ENCODE measurements at places on chromosomes 7 and 10. TPM values are rescaled to one million over a fixed set of nuclear protein-coding genes. Genes with fewer than 3 reads are reported as not detected.
A peak's percentile ranks its signal among the peaks of the same experiment; 100 is the strongest.

The ENO4 gene
- total RNA-seq, result not detected

- H3K4me3 ChIP-seq, result no peak overlapping the region
- H3K27ac ChIP-seq, result no peak overlapping the region
- no peaks in the 10 kb centered on the region for H3K4me1 ChIP-seq
- no peaks in the 10 kb centered on the region for H3K27me3 ChIP-seq
- DNase-seq, result no peak
These were observed 41.0 kb upstream of the SLC29A3 start for GRCh38 chr10:71277914-71278665.

DNA sequence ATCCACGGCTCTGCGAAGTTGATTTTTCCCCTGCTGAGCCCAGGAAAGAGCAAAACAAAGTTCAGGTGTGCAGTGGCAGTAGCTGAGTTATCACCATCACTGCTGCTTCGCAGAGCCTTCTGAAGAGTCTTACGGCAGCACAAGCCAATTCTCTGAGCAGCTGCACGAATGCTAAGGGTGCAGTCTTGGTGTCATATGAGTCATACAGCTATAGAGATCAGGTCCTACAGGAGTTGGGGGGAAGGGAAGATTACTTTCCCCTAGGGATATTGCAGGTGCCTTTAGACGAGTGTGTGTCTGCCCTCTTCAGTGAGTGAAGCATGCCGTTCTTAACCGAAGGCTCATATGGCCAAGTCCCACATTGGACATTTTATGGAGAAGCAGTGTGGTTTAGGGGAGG, 227.8 kb downstream of the CELF2 start:
- H3K4me3 ChIP-seq, result no peak overlapping the region
- no peak overlapping the region for H3K27ac ChIP-seq
- H3K36me3 ChIP-seq, result peaks cover 43% of the 10 kb centered on the region
- no peak for DNase-seq

DNA sequence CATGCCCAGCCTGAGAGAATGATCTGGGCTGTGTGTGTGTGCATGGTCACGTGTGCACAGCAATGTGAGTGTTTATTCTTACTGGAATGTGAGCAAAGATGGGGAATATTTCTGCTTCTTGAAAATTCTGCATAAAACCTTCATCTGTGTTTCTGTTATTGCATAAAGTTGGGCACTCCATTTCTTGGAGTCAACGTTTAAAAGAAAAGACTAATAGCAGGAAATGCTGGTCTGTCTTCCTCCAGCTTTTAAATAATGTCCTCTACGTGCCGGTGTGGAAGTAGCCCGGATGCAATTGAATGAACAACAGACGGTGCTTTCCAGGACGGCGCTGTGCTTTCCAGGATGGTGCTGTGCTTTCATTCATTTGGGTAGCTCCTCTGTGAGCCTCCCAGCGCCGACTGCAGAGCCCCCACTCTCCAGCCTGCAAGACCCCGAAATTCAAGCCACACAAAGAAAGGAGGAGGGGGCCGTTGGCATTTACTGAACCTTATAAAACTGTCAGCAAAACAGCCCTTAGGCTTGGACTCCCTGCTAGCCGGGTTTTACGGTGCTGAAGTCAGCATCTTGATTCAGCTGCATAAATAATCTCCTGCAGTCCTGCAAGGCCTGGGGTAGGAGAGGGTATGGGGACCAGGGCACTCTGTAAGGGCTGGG, 158.2 kb upstream of the PRKCQ start:
- H3K27me3 ChIP-seq, result peaks cover 21% of the 10 kb centered on the region
- DNase-seq, result no peak
- peaks cover 4% of the 10 kb centered on the region for H3K4me1 ChIP-seq

The EBF3 gene
- total RNA-seq, result not detected

The KCNH2 gene
- total RNA-seq, result 0.41 TPM

DNA sequence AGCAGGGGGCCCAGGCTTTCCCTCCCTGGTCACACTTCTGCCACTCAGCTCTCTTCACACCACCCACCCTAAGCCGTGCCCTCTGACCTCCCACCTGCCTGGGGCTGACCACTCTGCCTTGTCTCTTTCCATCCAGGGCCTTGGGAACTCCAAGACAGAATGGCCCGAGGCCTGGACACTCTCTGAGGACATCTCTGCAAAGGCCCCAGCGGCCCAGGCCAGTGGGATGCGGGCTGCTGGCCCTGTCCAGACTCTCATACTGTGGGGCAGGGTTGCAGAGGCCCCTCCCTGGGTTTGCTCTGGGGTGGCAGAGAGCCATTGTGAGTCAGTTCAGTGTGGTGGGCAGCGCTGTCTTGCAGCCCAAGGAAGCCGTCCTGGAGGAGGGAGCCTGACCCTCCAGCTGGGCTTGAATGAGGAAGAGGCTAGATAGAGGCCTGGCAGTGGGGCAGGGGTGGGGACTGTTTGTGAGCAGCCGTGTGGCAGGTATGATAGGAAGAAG, 39.9 kb upstream of the RABGEF1 start:
- H3K36me3 ChIP-seq, result no peaks in the 10 kb centered on the region
- no peak for DNase-seq
- no peaks in the 10 kb centered on the region for H3K27me3 ChIP-seq
- no peak overlapping the region for H3K27ac ChIP-seq

The WIPF3 gene
- total RNA-seq, result not detected

The CTNNA3 gene
- total RNA-seq, result not detected

The TRIM50 gene
- not detected for total RNA-seq

- H3K4me1 ChIP-seq, result no peaks in the 10 kb centered on the region
- H3K4me3 ChIP-seq, result no peak overlapping the region
- no peak overlapping the region for H3K27ac ChIP-seq
- no peaks in the 10 kb centered on the region for H3K27me3 ChIP-seq
- no peaks in the 10 kb centered on the region for H3K36me3 ChIP-seq
These were observed 698.2 kb upstream of the AUTS2 start for GRCh38 chr7:68900096-68900495.

The ATP6V0A4 gene
- not detected for total RNA-seq

- DNase-seq, result no peak
- peaks cover 68% of the 10 kb centered on the region for H3K36me3 ChIP-seq
- H3K4me3 ChIP-seq, result peak overlapping the region; percentile 61
- H3K27me3 ChIP-seq, result no peaks in the 10 kb centered on the region
These were observed 27.0 kb downstream of the CDK6 start for GRCh38 chr7:92809397-92809759.

DNA sequence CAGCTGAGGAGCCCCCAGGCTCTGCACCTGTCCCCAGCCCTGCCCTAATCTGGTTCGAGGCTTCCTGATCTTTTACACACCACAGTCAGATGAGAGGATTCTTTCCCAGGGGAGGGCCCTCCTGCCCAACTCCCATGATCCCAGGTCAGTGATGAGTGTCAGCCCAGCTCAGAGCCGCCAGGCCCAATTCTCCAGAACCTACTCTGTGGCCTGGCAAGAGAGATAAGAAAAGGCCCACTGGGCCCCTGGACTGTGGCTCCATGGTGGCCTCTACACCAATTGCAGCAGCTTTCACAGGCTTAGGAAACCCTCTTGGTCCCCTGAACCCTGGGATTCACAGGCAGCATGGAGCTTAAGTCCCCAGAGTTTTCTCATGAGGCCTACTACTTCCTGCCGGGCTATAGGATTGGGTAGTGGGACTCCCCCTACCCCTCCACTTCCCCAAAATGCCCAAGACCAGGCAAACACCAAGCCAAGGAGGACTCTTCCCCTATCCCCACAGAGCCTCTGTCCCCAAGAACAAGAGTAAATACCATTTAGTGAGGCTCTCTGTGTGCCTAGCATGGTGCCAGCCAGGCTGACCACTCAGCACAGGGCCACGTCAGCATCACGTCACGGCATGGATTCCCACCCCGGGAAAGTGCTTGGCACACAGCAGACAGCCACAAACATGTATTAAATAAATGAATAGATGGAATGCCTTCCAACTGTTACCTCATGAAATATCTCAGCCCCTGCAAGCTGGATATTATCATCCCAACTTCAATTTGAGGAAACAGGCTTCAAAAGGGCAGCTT, 100.0 kb downstream of the GRID1 start:
- no peak overlapping the region for H3K27ac ChIP-seq
- H3K36me3 ChIP-seq, result no peaks in the 10 kb centered on the region
- no peak for DNase-seq
- no peaks in the 10 kb centered on the region for H3K4me1 ChIP-seq

The UTF1 gene
- 0.28 TPM for total RNA-seq

- H3K4me1 ChIP-seq, result no peaks in the 10 kb centered on the region
- H3K27me3 ChIP-seq, result peaks cover 18% of the 10 kb centered on the region
- H3K27ac ChIP-seq, result no peak overlapping the region
- no peak for DNase-seq
- no peaks in the 10 kb centered on the region for H3K36me3 ChIP-seq
These were observed 105.0 kb upstream of the PITRM1 start for GRCh38 chr10:3277566-3277965.

GRCh38 chr10:33664070-33664469, 329.6 kb upstream of the NRP1 start:
- peaks cover 8% of the 10 kb centered on the region for H3K27me3 ChIP-seq
- H3K27ac ChIP-seq, result no peak overlapping the region
- DNase-seq, result no peak
- no peaks in the 10 kb centered on the region for H3K4me1 ChIP-seq
- H3K36me3 ChIP-seq, result no peaks in the 10 kb centered on the region
- no peak overlapping the region for H3K4me3 ChIP-seq

GRCh38 chr7:83677180-83677866, 28.4 kb upstream of the SEMA3E start:
- no peaks in the 10 kb centered on the region for H3K4me1 ChIP-seq
- H3K27ac ChIP-seq, result no peak overlapping the region
- no peak for DNase-seq
- H3K36me3 ChIP-seq, result no peaks in the 10 kb centered on the region

- H3K27ac ChIP-seq, result peak overlapping the region; percentile 1
- peaks cover 3% of the 10 kb centered on the region for H3K27me3 ChIP-seq
- H3K4me3 ChIP-seq, result no peak overlapping the region
- H3K4me1 ChIP-seq, result peaks cover 10% of the 10 kb centered on the region
These were observed 3.7 kb downstream of the ABHD11 start for GRCh38 chr7:73734619-73735527.

DNA sequence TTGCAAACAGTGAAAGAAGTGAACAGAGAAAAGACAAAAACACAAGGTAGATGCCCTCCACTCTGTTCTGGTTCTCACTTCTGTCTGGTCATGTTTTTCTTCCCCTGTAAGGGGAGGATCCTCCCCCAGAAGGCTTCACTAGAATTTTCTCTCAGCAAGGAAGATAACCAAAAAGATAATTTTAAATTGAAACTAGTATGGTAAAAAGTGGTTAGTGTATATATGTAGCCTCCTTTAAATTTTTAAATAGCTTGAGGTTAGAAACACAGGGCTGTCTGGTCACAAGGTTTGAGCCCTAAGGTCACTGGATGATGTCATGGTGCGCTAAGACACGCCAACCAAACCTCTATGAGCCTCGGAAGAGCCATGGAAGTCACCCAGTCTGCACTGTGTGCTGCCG, 5.6 kb upstream of the PKD1L1 start:
- peak overlapping the region; percentile 77 for H3K27ac ChIP-seq
- peaks cover 45% of the 10 kb centered on the region for H3K36me3 ChIP-seq
- no peak for DNase-seq
- H3K4me1 ChIP-seq, result peaks cover 36% of the 10 kb centered on the region

GRCh38 chr7:53521638-53522184, 486.3 kb downstream of the POM121L12 start:
- no peak overlapping the region for H3K27ac ChIP-seq
- no peak for DNase-seq
- no peaks in the 10 kb centered on the region for H3K36me3 ChIP-seq
- no peaks in the 10 kb centered on the region for H3K27me3 ChIP-seq
- H3K4me1 ChIP-seq, result no peaks in the 10 kb centered on the region

GRCh38 chr7:77481615-77482014, 55.5 kb upstream of the PTPN12 start:
- no peak for DNase-seq
- H3K36me3 ChIP-seq, result no peaks in the 10 kb centered on the region
- no peak overlapping the region for H3K4me3 ChIP-seq
- H3K27me3 ChIP-seq, result peaks cover 12% of the 10 kb centered on the region
- no peak overlapping the region for H3K27ac ChIP-seq

- DNase-seq, result no peak
- no peaks in the 10 kb centered on the region for H3K27me3 ChIP-seq
- H3K36me3 ChIP-seq, result peaks cover 32% of the 10 kb centered on the region
- no peak overlapping the region for H3K4me3 ChIP-seq
- peaks cover 21% of the 10 kb centered on the region for H3K4me1 ChIP-seq
- peak overlapping the region; percentile 26 for H3K27ac ChIP-seq
These were observed 14.3 kb downstream of the ANKRD1 start for GRCh38 chr10:90906596-90906995.

The HOXA6 gene
- total RNA-seq, result not detected
